ENCODE measurements at places on chromosomes 5 and 9.

DNA sequence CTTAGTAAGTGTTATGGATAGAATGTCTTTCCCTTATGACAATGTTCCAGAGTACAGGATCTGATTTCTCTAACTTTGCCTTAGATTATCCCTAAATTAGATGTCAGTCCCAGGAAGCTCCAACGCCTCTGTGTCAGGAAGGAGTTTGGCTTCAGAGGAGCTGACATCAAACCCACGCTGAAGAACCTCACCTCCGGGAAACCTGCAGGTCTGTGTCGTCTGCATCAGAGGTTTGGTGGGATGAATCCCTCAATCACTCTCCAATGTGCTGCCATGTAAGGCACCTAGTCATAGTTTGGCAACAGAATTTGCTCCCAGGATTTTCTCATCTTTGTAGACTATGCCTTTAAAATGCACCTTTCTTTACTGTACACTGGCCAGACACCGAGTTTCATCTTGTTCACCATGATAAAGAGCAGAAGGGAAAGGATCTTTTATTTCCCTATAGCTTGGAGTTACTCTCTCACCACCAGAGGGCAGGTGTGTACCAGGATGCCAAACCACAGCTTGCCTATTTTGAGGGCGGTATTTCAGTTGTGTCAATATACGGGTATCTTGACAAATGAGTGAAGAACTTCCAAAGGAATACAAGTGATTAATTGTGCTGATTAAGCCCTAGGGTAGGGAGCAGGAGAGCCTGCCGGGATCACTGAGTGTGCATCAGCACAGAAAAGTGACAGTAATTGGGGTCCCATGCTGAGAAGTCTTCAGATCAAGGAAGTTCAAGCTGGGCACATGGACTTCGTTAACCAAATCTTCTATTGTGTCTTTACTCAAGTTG, 23.4 kb downstream of the MINAR2 start:
- no peaks in the 10 kb centered on the region for H3K27me3 ChIP-seq
- peak; percentile 53 for DNase-seq
- H3K4me3 ChIP-seq = no peak overlapping the region
- H3K27ac ChIP-seq = no peak overlapping the region

- H3K36me3 ChIP-seq = no peaks in the 10 kb centered on the region
- no peaks in the 10 kb centered on the region for H3K4me1 ChIP-seq
- no peak overlapping the region for H3K27ac ChIP-seq
- no peak for DNase-seq
These were observed 154.2 kb downstream of the TMC1 start for GRCh38 chr9:72675586-72675985.

DNA sequence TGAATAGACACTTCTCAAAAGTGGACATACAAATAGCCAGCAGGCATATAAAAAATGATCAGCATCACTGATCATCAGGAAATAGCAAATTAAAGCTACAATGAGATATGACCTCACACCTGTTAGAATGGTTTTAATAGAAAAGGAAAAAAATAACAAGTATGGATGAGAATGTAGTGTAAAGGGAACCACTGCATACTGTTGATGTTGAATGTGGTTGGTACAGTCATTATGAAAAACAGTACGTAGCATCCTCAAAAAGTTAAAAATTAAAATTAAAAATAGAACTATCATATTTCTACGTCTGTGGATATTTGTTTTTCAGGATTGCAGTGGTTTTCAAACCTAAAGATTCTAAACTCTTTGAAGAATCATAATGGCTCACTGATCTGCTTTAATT, 215.1 kb upstream of the NREP start:
- H3K27ac ChIP-seq = no peak overlapping the region
- H3K4me3 ChIP-seq = no peak overlapping the region
- H3K36me3 ChIP-seq = no peaks in the 10 kb centered on the region
- no peak for DNase-seq

GRCh38 chr5:178429156-178429468, 161.1 kb downstream of the COL23A1 start:
- H3K27ac ChIP-seq = peak overlapping the region; percentile 95
- peaks cover 53% of the 10 kb centered on the region for H3K4me1 ChIP-seq
- no peaks in the 10 kb centered on the region for H3K27me3 ChIP-seq
- DNase-seq = no peak
- H3K4me3 ChIP-seq = no peak overlapping the region

DNA sequence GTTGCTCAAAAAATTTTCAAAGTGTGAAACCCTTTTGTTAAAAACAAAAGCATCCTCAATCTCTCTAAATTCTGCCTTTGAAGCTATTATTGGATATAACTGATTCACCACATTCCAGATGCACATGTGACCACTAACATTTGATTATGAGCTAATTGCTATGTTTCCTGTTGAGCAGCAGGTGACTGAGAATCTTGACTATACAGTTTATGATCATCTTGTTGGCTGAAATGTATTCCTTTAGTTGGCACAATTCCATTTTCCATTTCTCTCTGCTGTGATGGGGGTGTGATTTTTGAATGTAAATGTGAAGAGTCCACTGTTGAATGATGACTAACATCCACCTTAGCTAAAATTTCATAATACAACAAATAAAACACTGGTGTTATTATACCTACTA, 10.7 kb downstream of the LYSMD3 start:
- H3K4me3 ChIP-seq = no peak overlapping the region
- DNase-seq = no peak
- H3K27me3 ChIP-seq = no peaks in the 10 kb centered on the region
- no peak overlapping the region for H3K27ac ChIP-seq

DNA sequence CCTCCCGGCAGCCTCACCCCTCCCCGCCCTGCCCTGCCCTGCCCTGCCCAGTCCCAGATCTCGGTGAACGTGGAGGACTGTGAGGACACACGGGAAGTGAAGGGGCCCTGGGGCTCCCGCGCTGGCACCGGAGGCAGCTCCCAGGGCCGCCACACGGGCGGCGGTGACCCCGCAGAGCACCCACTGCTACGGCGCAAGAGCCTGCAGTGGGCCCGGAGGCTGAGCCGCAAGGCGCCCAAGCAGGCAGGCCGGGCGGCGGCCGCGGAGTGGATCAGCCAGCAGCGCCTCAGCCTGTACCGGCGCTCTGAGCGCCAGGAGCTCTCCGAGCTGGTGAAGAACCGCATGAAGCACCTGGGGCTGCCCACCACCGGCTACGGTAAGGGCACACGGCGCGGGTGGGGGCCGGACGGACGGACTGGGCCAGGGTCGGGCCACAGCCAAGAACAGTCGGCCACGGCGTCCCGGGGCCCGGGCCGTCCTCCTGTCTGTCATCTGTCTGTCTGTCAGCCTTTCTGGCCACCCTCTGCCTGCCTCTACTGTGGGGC, 84.2 kb downstream of the KCNT1 start:
- H3K4me1 ChIP-seq = no peaks in the 10 kb centered on the region
- DNase-seq = no peak
- H3K27me3 ChIP-seq = no peaks in the 10 kb centered on the region
- H3K4me3 ChIP-seq = no peak overlapping the region

GRCh38 chr5:72428669-72429068, 78.5 kb downstream of the ZNF366 start:
- peaks cover 6% of the 10 kb centered on the region for H3K4me1 ChIP-seq
- no peaks in the 10 kb centered on the region for H3K27me3 ChIP-seq
- no peak for DNase-seq
- no peak overlapping the region for H3K4me3 ChIP-seq
- H3K27ac ChIP-seq = no peak overlapping the region

DNA sequence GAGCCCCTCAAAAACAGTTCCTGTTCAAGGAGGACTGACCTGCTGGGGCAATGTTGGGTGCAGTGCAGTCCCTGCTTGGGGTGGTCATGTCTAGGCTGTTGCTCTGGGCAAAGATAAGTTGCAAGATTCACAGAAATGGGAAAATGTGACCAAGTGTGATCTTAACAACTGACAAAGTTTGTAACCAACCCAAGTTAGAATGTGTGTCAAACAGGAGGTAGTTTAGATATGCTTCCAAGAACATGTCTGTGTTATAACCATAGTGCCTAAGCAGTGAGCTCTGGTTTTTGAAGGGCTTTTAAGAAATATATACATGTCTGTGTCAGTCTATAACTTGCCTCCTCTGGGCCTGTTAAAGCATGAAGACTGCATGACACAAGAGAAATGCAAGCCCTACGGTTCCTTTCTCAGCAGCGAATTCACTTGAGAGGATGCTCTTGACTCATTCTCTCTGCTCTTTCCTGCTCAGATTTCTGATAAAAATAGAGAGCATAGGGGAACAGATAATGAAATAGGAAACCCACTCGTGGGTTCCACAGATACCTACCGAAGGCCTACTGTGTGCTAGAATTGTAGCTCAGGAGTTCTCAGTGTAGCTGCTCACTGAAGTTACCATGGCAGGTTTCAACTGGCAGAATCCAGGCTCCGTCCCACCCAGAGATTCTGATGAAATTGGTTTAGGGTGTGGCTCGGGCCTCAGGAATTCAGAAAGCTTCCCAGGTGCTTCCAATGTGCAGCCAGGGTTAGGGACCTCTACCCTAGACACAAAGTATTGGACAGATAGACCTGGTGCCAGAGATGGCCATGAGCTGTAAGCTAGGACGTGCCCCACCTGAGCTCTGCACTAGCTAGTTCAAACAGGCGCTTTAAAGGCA, 52.4 kb downstream of the ARHGEF37 start:
- no peak overlapping the region for H3K27ac ChIP-seq
- peaks cover 10% of the 10 kb centered on the region for H3K4me1 ChIP-seq
- no peak for DNase-seq
- H3K4me3 ChIP-seq = no peak overlapping the region
- no peaks in the 10 kb centered on the region for H3K36me3 ChIP-seq

GRCh38 chr9:100619194-100619593, 41.3 kb downstream of the CAVIN4 start:
- H3K27me3 ChIP-seq = no peaks in the 10 kb centered on the region
- no peak overlapping the region for H3K27ac ChIP-seq
- no peak for DNase-seq
- H3K36me3 ChIP-seq = no peaks in the 10 kb centered on the region

DNA sequence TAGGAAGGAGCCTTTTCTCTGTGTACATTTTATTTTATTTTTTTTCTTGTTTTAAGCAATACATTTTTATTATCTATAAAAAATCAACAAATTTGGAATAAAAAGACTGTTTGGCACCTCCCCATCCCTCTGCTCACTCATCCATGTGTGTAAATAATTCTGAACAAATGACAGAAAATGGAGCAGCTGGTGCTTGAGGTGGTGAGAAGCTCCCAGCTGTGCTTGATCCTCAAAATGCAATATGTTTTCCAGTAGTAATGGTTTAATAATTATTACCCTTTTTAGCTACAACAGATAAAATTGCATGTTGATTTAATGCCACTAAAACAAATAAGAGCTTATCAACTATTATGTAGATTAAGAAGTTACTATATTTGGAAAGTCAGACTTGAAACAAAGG, 132.5 kb downstream of the CDH18 start:
- H3K36me3 ChIP-seq = no peaks in the 10 kb centered on the region
- H3K27ac ChIP-seq = no peak overlapping the region
- H3K4me1 ChIP-seq = no peaks in the 10 kb centered on the region
- H3K4me3 ChIP-seq = no peak overlapping the region

DNA sequence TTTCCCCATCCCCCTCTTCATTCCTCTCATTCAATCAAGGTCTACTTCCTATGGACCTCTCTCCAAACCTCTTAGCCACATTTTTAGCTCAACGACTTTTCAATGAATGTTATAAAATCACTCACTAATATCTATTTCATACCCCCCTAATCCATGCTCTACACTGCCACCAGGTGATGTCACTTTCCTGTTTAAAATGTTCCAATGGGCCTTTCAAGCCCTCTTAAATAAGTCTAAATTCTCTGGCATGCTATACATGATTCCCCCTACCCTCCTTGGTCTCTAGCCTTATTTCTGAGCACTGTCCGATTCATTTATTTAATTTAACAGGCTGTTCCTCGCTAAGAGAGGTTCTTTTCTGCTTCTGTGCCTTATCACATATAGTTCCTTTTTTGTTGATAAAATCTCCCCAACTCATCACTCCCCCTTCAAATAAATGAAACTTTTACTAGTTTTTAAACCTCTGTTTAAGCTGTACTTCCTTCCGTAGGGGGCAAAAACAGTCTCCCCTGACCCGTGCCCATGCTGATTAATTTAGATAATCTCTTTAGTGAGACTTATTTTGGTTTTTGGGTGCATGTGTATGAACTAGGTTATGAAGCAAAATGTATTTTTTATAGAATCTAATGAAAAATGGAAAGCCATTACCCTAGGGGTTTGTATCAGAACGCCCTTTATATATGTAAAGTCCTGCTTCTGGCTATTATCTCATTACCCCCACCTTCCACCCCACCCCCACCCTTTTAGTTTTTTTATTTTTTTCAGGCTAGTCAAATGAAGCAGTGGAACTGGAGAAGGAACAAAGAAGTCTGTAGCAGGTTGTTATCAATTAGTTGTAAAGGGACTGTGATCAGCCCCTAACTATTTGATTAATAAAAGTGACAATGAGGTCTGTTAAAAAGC, 9.0 kb downstream of the ABHD17B start:
- no peaks in the 10 kb centered on the region for H3K27me3 ChIP-seq
- H3K27ac ChIP-seq = no peak overlapping the region
- H3K4me3 ChIP-seq = no peak overlapping the region
- H3K36me3 ChIP-seq = no peaks in the 10 kb centered on the region
- no peak for DNase-seq
- H3K4me1 ChIP-seq = no peaks in the 10 kb centered on the region

GRCh38 chr5:160699301-160699700, 152.7 kb downstream of the ATP10B start:
- no peaks in the 10 kb centered on the region for H3K36me3 ChIP-seq
- no peak overlapping the region for H3K4me3 ChIP-seq

- no peaks in the 10 kb centered on the region for H3K4me1 ChIP-seq
- H3K36me3 ChIP-seq = no peaks in the 10 kb centered on the region
- no peak overlapping the region for H3K27ac ChIP-seq
- no peak for DNase-seq
- H3K4me3 ChIP-seq = no peak overlapping the region
- H3K27me3 ChIP-seq = no peaks in the 10 kb centered on the region
These were observed 40.0 kb downstream of the PRR16 start for GRCh38 chr5:120504057-120504456.

- H3K36me3 ChIP-seq = no peaks in the 10 kb centered on the region
- no peak overlapping the region for H3K27ac ChIP-seq
- no peak for DNase-seq
- no peaks in the 10 kb centered on the region for H3K4me1 ChIP-seq
- no peaks in the 10 kb centered on the region for H3K27me3 ChIP-seq
These were observed 488.1 kb upstream of the EDIL3 start for GRCh38 chr5:84872768-84873167.

GRCh38 chr5:160435532-160435931, 13.9 kb downstream of the PTTG1 start:
- no peak for DNase-seq
- H3K4me1 ChIP-seq = peaks cover 44% of the 10 kb centered on the region
- no peak overlapping the region for H3K4me3 ChIP-seq
- H3K27me3 ChIP-seq = no peaks in the 10 kb centered on the region
- no peak overlapping the region for H3K27ac ChIP-seq
- no peaks in the 10 kb centered on the region for H3K36me3 ChIP-seq

DNA sequence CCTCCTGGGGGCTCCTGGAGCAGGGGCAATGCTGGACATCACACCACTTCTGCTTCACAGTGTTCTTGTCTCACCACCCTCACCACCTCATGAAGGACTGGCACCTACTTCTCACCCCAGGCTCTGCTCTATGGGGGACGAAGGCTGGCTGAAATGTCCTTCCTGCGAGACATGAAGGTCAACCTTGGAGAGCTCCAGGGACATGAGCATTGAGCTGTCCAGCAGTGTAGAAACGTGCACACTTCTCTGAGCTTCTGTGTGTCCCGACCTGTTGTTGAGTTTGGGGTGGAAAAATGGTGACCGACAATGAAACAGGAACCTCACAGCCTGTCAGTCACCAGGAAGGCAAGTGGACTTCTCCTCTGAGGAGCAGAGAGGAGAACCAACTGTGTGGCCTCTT, 68.6 kb upstream of the ADAMTS16 start:
- H3K27ac ChIP-seq = no peak overlapping the region
- no peak for DNase-seq
- H3K27me3 ChIP-seq = no peaks in the 10 kb centered on the region
- no peak overlapping the region for H3K4me3 ChIP-seq
- H3K4me1 ChIP-seq = no peaks in the 10 kb centered on the region
